Dermis lymphatic vessel endothelial cell (primary cell): ENCODE measurements at places on chromosomes 11 and 22. TPM values are rescaled to one million over a fixed set of nuclear protein-coding genes. Genes with fewer than 3 reads are reported as not detected.

OR10S1 gene
- not detected in 2 replicates for total RNA-seq

TMPRSS5 gene
- 0.11 and 0.26 TPM in 2 replicates for total RNA-seq

SLC17A6 gene
- total RNA-seq = not detected in 2 replicates

KCNQ1OT1 gene
- 0.54 and 0.60 TPM in 2 replicates for total RNA-seq

TRIM6 gene
- total RNA-seq = 0.43 and 1.5 TPM in 2 replicates

CEND1 gene
- total RNA-seq = 0.09 TPM in 1 of 2 replicates, not detected in the other

OR2D2 gene
- not detected in 2 replicates for total RNA-seq
